ENCODE measurements at places on chromosomes 2 and 18. TPM values are rescaled to one million over a fixed set of nuclear protein-coding genes. Genes with fewer than 3 reads are reported as not detected.

Gene NEU2
- total RNA-seq: not detected

Gene MAP3K2
- total RNA-seq: 29.4 TPM

GRCh38 chr2:97701186-97701585 is 12.2 kb upstream of the ZAP70 start:
- no peak for DNase-seq

DNA sequence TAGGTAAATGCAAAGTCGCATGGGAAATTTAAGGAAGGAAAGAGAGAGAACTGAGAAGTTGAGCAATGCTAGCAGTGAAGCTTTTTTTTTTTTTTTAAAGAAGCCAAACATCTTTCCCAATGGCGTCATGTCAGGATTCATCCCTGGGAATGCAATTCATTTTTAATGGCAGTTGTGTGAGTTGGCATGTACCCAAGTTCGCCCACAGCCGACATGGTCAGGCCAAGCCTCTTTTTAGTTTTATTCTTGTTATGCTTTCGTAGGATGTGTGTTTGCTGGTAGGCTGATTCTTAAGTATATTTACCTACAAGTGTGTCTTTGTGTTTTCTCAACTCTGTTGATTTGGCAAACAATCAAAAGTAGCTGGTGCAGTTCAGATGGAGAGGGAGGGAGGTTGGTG is 127.6 kb upstream of the ITGA6 start:
- no peak for DNase-seq

DNA sequence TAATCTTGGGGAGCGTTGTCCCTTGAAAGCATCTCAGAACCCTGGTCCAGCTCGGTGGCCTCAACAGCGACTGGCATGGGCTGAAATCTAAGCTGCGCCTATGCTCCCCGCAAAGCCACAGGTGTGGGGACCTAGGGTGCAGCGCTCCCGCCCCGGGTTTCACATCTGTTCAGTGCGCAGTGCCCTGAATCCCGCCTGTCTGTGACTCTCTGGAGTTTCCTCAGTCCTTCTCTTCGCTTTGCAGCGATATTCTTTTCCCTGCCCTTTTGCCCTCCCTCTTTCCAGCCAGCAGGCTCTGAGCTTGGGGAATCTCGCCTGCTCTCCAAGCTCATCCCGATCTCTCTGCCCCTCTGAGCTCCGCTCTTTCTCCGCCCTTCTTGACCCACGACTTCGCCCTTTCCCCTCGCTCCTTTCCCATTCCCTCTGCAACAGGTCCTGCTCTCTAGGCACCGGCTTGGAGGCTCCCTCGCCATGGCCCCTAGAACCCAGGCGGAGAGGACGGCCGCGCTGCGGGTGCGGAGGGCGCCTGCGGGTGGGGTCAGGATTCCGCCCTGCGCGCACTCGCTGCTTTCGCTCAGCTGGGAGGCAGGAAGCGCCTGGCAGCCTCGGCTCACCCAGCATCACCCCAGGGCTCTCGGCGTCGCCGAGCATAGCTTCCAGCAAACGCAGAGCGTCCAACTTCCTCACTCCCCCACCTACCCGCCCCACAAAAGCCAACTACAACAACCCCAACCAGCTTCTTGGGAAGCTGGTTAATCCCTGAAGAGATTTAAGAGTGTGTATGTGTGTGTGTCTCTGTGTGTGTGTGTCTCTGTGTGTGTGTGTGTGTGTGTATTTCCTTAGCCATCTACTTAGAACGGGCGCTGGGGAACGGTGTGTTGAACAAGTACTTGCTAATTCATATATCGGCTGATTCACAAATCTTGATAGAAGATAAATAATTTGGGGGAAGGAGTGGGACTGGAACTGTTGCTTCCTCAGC is 1.1 kb downstream of the GRP start:
- no peak for DNase-seq
